H1 (cell line): ENCODE measurements at places on chromosomes 5 and 9. TPM values are rescaled to one million over a fixed set of nuclear protein-coding genes. Genes with fewer than 3 reads are reported as not detected.

GRCh38 chr5:88861231-88861630 is 21.8 kb downstream of the MEF2C start:
- no peak overlapping the region for H3K4me3 ChIP-seq
- no peaks in the 10 kb centered on the region for H3K36me3 ChIP-seq
- no peak overlapping the region for H3K27ac ChIP-seq

DNA sequence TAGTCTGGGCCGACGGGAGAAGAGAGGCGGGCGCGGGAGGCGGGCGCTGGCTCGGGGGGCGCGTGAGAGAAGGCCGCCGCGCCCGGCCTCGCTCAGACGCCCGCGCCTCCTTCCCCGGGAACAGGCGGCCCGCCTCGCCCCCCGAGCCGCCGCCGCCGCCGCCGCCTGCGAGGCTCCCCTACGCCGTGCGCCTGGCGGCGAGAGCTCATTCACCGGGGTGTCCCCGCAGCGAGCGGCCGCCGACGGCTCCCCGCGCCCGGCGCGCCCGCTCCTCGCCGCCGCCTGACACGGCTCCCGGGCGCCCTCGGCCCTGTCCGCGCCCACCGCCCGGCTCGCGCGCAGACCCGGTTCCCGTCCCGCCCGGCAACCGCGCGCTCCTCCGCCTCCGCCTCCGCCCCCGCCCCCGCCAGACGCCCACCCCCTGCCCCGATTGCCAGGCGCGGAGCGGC is at the start of gene GNAQ:
TSS of gene GNAQ (minus strand) at position 368 of the 449 bp plus-strand sequence. CDS start 576 bp downstream, outside the sequence.
- peaks cover 3% of the 10 kb centered on the region; the same call in 1 of the 2 replicates for H3K4me1 ChIP-seq
- DNase-seq: no peak
- H3K27me3 ChIP-seq: no peaks in the 10 kb centered on the region
- peak within 1 kb of the TSS; percentile 89 for H3K4me3 ChIP-seq

ST8SIA4 gene
- 0.50 and 0.77 TPM in 2 replicates for total RNA-seq

DNA sequence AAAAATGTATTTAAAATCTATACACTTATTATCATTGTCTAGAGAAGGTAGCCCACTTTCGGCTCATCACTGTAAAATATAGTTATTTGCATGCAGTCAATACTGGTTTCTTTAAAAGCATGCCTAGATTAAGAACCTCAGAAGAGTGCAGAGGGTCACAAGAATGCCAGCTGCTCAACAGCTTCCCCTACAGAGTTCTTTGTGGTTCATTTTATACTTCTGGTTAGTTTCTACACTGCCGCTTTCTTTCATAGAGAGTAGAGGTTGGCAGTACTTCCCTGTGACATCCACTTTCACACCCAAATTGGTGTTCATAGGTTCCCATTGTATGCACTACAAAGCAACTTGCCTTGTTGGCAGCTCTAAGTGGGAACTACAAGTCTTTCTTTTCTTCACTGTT is 137.3 kb downstream of the KIAA0825 start:
- DNase-seq: no peak
- H3K27ac ChIP-seq: no peak overlapping the region
- no peaks in the 10 kb centered on the region for H3K27me3 ChIP-seq
- no peaks in the 10 kb centered on the region for H3K4me1 ChIP-seq
- no peak overlapping the region for H3K4me3 ChIP-seq

POLE3 gene
- total RNA-seq: 49.1 and 52.7 TPM in 2 replicates

PCDHB14 gene
- 2.7 and 2.9 TPM in 2 replicates for total RNA-seq

GRCh38 chr9:90459321-90459720 is 183.3 kb downstream of the DIRAS2 start:
- no peak overlapping the region for H3K4me3 ChIP-seq
- DNase-seq: no peak

TRMT10B gene
- total RNA-seq: 4.5 and 6.2 TPM in 2 replicates

LCN6 gene
- total RNA-seq: not detected in 2 replicates

MLANA gene
- not detected in 2 replicates for total RNA-seq
